ENCODE measurements at places on chromosomes 4 and X.

DNA sequence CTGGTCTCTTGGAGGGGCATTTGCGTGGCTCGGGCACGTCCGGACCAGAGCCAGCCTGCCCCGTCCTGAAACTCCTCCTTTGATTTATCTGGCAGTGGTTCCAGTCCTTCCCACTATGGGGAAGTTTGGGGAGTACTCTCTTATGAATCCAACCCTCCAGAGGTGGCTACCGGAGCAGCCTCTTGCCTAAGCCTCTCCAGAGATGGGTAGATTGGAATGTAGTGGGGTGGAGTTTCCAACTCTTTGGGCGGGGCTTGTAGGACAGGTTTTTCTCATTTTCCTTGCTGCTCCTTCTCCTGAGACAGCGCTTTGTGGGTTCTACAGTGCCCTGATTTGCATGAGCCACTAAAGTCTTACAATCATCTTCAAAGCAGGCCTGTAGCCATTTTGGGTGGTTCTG is 60.1 kb upstream of the XAGE1B start:
- no peak for DNase-seq

DNA sequence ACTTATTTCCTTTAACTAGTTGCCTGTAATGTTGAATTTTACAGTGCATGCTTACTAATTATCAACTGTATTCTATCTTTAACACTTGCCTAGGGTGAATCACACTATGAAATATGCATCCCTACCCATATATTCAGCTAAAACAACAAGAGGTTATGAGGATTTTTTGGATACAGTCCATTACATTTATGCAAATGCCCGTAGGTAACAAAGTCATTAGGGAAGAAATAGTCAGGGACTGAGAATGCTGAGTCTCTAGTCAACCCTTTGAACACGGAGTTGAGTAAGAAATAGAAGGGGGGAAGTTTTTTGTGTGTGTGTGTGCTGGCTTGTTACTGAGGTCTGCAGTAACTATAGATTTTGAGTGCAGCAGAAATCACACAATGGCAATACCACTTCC is 26.1 kb upstream of the CBLL2 start:
- DNase-seq, result no peak

DNA sequence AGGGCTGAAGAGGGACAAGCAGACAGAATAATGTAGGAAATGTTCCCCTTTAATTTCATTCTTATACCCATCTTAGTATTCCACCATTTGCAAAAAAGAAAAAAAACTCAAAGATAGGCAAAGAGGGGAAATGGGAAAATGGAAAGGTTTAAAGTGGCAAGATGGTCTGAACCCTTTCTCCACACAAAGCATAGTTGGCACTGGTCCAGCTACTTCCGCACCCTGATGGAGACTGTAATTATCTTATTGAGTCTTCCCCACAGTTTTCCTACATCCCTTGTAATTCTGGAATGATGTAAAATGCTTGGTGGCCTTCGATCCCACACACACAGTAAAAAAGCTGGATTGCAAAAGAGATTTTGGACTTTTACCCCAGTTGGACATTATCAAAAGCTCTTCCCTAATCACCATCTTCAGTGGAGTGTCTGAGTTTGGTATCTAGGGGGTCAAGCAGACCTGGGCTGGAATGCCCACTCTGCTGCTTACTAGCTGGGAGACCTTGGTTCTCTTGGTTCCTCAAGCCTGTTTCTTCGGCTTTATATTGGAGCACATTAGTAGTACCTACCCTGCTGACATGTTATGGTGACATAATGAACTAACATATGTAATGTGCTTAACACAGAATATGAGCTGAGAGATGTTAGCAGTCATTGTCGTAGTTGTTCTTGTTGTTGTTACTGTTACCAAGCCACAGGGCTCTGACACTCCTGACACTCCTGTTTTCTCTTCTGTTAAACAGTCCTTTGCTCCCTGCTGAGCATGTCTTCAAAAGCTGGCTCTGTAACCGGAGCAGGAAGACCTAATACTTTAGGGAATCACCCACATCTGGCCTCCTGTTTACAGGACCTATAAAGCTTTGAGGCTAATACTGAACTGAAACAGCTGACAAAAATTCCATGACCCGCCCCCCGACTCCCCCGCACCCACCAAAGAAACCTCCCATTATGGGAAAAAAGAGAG is 4.7 kb downstream of the SRPX2 start:
- DNase-seq, result no peak

DNA sequence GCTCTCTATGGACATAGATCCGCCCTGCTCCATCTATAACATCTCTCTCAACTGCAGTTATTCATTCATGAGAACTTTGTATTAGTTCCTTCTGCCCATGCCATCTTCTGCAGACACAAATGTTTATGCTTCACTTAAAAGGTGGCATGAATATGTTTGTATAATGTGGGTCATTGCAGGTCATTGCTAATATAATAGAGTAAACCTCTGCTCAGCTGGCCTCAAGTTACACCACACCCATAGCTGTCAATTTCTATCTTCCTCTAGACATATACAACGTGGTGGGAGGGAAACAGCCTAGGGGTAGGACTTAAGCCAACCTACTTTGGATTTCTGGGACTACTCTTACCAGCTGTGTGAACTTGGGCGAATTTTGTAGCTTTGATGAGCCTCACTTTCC is 129.8 kb downstream of the ATXN3L start:
- no peak for DNase-seq

DNA sequence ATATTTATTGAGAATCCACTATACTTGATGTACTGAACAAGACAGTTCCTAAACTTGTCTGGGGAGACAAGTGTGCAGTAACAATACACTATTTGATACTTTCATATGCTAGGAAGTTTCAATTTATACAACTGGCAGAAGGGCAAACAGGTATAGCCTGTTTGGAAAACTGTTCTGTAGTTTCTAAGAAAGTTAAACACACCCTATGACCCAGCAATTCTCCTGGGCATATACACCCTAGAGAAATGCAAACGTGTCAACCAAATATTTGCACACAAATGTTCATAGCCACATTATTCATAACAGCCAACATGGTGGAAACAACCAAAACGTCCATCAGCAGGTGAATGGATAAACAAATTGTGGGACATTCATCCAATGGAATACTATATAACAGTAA is 64.0 kb upstream of the BRS3 start:
- DNase-seq, result no peak

- no peak for DNase-seq
These were observed 434.3 kb downstream of the SPRY1 start for GRCh38 chr4:123830930-123831329.

DNA sequence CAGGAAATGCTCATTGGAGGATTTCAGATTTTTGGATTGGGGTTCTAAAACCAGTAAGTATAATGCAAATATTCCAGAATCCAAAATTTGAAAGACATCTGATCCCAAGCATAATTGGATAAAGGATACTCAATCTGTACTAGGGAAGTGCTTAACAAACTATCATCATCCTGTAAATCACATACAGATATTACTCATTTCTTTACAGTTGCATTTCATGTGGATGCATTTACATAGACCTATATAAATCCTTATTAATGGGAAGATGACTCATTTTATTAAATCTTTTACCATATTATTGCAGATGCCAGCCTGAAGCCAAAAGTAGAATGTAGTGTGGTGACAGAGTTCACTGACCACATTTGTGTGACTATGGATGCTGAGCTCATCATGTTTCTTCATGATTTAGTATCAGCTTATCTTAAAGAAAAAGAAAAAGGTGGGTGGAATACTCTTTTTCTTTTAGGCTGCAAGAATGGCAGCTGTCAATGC is 22.4 kb upstream of the ADAD1 start:
- no peak for DNase-seq

DNA sequence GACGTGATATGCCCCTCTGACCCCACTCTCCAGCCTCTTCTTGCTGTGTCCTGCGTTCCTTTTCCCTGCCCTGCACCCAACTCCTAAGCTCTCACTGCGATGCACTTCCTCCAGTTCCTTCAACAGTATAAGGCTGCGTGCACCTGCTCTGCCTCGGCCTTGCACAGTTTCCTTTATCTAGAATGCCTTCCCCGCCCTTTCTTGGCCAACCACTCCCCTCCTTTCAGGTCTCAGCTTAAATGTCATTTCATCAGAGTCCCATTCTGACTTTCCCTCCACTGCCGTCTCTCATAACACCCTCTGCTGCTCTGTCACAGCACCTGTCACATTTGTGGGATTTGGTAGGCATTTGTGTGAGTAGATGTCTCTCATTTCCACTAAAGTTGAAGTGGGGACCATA is 58.4 kb upstream of the NEIL3 start:
- DNase-seq, result no peak

- no peak for DNase-seq
These were observed 15.3 kb upstream of the NSUN7 start for GRCh38 chr4:40734497-40734896.

DNA sequence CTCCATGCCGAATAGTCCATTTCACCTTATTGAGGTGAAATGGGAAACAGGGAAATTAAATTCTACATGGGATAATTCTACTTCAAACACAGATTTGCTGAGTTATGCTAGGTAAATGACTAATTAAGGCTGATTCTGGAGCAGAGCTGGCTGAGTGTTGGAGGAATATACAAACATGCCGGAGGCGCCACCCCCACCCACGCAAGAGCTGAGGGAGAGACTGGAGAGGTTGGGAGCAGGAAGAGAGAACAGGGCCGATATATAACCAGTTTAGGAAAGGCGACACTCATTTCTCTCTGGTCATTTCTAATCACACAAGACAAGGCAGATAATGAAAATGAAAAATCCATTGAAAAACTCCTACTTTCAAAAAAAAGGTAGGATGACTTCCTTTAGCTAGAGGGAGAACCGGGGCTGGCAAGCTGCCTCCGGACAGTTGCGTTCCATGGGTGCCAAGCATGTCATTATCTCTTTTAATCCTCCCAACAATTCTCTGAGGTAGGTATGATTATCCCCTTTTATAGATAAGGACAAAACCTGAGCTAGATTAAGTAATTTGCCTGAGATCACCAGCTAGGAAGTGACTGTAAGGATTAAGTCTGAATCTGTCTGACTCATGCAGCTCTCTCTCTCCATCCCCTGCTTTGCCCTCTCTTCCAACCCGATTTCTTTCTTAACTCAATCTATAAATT is 27.6 kb upstream of the CFAP299 start:
- peak; percentile 69 for DNase-seq

DNA sequence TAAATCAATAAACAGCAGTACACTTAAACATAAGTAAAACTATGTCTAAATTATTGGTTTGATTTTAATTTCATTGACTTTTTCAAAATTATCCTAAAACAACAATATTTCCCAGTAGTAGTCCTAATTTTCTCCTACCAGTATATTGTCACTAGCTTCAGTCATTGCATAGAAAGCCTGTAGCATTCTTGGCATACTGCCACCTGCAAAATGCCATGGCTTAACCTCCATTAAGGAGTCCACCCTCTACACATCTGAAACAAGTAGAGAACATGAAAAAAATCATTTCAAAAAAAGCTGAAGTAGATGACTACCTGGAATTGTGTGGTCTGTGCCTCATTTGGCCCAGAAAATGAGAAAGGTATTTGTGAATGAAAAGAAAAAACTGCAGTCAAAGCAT is 348.5 kb downstream of the INPP4B start:
- DNase-seq, result no peak

- no peak for DNase-seq
These were observed 445.2 kb upstream of the ZFP42 start for GRCh38 chr4:187550256-187550950.

GRCh38 chr4:82005158-82005557 is 368.6 kb downstream of the HNRNPD start:
- no peak for DNase-seq

- no peak for DNase-seq
These were observed 720 bp upstream of the STK26 start for GRCh38 chrX:132022198-132022966.

GRCh38 chr4:72631296-72631695 is 62.3 kb upstream of the ADAMTS3 start:
- peak; percentile 74 for DNase-seq

DNA sequence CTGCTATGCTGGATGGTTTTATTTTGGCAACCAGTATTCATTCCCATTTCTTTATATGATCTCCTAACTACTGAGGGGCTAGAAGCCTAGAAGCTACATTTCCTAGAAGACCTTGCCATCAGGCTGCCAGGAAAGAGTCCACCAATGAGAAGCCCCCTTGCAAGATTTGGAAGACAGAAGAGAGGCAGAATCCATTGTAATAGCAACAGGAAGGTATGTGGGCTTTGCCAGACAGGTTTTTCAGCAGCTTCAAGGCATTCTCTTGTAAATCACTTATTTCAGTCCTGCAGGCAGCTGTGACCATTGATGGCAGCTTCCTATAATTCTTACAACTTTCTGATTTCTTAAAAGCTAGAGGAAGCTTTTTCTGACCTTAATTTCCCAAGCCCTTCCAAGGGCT is 148.3 kb upstream of the NHS start:
- no peak for DNase-seq

GRCh38 chrX:56798866-56799758 is 70.1 kb downstream of the NBDY start:
- no peak for DNase-seq

DNA sequence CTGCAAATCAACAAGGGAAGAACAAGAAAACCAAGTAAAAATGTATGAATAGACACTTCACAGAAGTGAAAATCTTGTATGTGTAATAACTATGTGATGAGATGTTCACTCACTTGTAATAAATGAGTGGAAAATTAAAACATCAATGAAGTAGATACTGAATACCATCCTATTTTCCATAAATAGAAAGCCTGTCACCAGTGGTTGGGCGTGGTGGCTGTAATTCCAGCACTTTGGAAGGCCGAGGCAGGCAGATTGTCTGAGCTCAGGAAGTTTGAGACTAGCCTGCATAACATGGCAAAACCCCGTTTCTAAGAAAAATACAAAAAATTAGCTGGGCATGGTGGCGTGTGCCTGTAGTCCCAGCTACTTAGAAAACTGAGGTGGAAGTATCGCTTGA is 53.5 kb upstream of the SOD3 start:
- DNase-seq, result no peak

GRCh38 chrX:134718966-134719317 is 60.7 kb upstream of the PLAC1 start:
- no peak for DNase-seq

DNA sequence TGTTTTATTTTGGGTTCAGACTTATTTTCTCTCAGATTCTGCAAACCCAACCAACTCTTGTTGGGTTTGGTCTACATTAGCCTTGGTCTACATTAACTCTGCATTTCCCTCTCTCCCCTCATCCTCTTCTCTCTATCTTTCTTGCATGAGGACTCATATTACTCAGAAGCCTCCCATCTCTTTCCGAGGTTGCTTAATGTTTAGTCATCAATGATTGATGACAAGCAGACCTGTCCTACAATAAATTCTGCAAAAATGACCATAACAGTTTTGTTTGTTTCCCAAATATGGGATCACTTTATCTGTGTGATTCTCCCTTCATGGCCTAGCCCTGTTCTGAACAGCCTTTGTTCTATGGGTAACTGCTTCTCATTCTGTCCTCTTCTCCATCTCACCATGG is 75.2 kb downstream of the GABRB1 start:
- DNase-seq, result no peak

DNA sequence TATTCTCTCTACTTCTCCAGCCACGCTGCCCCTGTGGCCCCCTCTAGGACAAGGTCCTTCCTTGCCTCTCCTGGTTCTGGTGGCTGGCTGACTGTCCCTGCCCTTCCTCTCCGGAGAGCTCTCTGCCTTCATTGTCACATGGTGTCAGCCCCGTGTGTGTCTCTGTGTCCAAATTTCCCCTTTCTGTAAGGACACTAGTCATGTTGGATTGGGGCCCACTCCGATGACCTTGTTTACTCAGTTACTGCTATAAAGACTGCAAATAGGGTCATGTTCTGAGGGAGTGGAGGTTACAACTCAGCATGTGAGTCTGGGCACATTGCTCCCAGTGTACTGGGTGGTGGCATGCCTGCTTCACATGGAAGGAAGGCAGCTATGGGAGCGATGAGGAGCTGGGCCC is 129.5 kb upstream of the PSAPL1 start:
- no peak for DNase-seq
